ENCODE measurements at places on chromosomes 1 and 21.

- DNase-seq = no peak
Measured at GRCh38 chr21:38486706-38487105, 11.6 kb downstream of the ERG start.

DNA sequence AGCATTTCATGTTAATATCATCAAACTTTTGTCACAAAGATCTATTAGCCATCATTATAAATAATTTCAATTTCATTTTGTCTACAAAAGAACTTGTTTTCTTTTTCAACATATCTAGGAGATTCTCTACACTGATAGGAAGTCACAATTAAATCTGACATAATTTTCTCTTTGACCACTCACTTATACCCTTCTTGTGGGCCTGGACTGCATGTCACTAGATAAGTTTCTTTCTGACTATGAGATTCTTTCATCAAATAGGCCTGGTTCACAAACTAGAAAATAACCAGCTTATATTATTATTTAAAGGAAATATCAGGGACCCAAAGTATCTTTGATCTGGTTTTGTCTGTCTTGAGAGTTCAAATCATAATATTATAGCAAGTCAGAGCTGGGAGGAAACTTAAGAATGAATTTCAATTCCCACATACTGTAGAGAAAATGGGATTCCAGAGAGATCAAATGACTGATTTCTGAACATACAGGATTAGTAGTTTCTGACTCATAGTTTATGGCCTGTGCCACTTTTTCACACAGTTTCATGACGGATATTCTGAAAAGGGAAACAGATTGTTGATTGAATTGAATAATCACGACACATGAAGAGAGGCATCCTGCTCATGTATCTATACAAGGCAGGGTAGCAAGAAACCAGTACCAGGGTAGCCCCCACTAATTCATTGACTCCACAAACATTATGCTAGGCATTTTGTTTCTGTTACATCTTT lies 355.8 kb downstream of the GPATCH2 start:
- DNase-seq = no peak

DNA sequence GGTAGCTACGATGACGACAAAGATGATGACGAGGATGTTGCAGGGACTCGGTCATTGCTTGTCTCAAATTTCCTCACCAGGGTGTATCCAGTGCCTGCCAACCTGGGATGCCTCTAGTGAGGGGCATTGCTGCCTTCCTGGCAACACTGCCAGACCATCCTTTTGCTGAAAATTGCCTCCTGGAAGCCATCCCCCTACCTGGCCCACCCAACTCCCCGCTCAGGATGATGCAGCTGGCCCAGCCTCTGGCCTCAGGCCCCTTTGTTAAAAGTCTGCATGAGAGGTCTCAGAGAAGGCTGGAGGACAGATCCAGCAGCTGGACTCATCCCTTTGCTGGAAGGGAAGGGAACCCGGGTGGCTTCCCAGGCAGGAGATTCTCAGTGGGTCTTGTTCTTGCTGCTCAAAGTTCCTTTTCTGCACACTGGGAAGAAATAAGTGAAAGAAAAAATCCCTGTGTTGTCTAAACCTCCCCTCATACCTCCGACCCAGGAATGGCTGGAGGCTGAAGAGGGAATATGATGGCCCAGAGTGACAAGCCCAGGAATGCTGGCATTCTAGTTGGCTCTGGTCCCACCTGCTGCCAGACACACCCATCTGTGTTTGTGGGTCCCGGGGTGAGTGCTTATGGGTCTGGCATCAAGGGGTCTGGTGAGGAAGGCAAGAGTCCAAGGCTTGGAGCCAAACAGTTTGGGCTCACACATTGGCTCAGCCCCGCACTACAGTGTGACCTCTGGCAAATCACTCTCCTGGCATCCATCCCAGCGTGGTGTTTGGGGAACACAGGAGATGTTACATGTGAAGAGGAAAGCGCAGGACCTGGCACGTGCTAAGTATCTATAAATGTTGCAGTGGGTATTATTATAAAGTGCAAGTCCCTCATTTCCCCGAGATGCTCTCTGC lies 6.7 kb upstream of the FNDC5 start:
- no peak for DNase-seq

- DNase-seq = no peak
Measured at GRCh38 chr21:26818906-26819305, 26.3 kb downstream of the ADAMTS1 start.

DNA sequence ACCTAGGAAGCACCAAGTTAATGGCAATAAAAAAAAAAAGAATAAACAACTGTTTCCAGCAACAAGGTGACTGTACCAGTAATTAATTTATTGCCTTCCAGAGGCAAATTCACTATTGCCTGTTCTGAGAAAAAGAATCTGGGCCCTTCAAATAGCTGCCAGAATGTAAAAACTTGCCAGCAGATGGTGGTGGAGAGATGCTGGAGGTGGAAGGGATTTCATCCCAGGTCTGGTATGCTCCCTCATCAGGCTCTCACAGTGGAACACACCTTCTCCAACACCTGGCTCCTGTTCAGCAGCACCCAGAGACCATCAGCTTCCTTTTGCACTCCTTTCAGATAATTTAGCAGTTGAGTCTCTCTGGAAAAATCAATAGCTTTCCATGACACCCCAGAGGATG lies 792.9 kb upstream of the ADAMTS5 start:
- DNase-seq = no peak

- DNase-seq = no peak
Measured at GRCh38 chr21:17602874-17603273, 9.8 kb downstream of the BTG3 start.

DNA sequence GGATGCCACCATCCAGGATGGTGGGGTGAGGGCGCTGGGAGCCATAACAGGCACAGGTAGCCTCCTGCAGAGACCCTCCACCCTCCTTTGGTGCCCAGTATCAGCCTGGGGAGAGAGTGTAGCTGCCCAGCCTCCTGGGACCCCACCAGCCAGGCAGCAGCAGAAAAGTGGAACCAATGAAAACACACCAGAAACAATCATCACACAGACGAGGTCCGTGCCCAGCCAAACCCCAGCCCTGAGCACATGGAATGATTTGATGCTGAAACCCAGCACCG lies 285.1 kb downstream of the PTPRU start:
- DNase-seq = no peak

- DNase-seq = no peak
Measured at GRCh38 chr1:31401241-31401640, 11.8 kb upstream of the SERINC2 start.

GRCh38 chr1:118185084-118185832 lies at the start of gene SPAG17:
Gene SPAG17 (minus strand): TSS chr1:118185228. CDS start chr1:118185157, 71 bp downstream.
- DNase-seq = peak; percentile 79

GRCh38 chr1:109482791-109483671 lies 674 bp upstream of the ATXN7L2 start:
- no peak for DNase-seq

DNA sequence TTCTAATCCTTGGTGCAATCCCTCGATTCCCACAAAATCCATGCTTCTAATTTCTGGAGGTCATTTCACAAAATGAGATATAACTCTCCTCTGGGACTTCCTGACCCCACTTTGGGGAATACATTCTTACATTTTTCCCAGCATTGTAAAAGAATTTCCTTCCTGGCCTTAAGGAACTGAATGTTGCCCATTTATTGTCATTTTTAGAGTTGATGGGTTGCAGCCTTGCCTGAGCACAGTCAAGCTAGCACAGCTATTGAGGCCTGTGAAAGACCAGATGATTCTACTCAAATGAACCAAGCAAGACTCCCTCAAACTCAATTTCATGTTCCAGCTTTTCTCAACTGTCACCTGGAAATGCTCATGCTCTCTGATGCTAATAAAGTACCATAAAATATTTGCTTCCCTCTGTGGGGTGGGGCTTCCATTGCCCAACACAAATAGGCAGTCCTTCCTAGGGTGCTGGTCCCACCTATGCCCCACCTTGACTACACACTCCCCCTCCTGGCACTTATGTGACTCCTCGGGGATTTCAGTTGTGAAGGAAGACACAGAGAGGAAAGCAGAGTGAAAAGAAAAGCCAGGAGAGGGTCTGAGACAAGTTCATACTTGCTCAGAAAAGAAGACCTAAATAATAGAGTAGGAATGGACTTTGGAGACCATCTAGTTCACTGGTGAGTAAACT lies 24.0 kb upstream of the CDC7 start:
- no peak for DNase-seq

DNA sequence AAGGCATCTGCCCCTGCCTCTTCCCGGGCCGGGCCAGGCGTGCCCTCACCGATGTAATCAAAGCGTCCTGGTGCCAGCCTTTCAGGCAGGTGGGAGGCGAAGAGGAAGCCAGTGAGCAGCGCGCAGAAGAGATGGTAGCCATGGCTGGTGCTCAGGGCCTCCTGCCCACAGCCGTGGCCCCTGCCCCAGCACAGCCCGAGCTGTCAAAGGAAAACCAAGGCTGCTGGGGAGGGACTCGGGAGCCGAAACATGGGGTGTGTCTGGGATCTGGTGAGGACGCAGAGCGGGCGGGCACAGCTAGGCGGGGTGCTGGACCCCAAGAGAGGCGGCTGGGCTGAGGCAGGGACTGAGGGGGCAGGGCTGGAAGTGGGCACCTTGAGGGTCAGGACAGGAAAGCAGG lies 2.7 kb downstream of the BGLAP start:
- DNase-seq = no peak

DNA sequence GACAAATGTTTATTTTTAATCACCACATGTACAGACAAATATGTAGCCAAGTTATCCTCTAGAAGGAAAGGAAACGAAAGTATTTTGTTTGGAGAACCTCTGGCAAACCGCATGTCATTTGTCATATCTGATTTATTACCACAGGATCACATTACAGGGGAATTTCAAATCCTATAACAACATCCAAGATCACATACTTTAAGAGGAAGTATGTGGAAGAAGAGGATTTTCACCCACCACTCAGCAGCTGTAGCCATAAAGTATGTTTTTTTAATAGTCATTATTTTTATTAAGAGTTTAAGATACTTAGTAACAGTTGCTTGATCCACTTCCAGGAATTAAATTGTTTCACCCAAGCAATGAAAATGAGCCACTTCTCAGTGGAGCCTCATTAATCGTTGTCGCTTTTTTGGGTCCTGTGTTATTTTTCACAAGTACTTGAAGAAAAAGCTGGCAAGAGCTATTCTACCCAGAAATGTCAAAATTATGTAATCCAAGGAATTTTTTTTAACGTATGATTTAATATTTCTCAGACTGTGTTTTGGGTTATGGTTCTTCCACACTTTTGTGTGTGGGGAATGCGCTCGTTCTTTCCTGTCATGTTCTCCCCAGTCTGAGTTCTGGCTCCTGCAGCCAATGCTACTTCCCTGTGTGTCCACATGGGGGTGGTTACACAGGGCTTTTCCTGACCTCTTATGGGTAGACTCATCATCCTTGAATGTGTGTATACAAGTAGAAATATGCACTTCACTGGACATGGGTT lies 6.9 kb downstream of the SERTAD4 start:
- DNase-seq = no peak

- peak; percentile 65 for DNase-seq
Measured at GRCh38 chr1:23452011-23452411, 27.5 kb upstream of the TCEA3 start.

All from right lung (tissue), 10 donors.